ENCODE measurements at places on chromosomes 11 and 22. TPM values are rescaled to one million over a fixed set of nuclear protein-coding genes. Genes with fewer than 3 reads are reported as not detected.

The MRGPRE gene
- not detected for total RNA-seq

The CHRM4 gene
- 0.28 TPM for total RNA-seq

The CEP126 gene
- total RNA-seq: 0.66 TPM

The C11orf16 gene
- total RNA-seq: not detected

The GUCY1A2 gene
- total RNA-seq: 0.99 TPM

Data from endothelial cell of coronary artery (primary cell).